Activated T-helper 1 cell treated with anti-CD3 and anti-CD28 coated beads, Interleukin-2, amount 50 U/mL, for 16 hours (primary cell): ENCODE measurements at places on chromosomes 4 and X.

DNA sequence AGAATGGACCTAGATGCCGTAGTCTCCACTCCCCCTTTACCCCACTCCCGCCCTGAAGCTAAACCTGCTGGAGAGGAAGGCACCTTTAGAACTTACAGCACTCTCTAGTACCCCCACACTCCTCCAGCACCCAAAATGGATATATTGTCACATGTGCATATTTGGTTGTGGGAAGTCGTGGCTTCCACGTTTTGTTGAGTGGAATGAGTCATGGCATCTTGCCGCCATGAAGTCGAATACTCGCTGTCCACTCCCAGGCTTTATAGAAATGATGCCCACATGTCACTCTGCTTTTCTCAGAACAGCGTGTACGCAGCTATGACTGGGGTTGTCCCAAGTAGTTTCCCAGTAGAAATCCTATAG, 545 bp downstream of the ABCE1 start:
- peak; percentile 18 for DNase-seq

DNA sequence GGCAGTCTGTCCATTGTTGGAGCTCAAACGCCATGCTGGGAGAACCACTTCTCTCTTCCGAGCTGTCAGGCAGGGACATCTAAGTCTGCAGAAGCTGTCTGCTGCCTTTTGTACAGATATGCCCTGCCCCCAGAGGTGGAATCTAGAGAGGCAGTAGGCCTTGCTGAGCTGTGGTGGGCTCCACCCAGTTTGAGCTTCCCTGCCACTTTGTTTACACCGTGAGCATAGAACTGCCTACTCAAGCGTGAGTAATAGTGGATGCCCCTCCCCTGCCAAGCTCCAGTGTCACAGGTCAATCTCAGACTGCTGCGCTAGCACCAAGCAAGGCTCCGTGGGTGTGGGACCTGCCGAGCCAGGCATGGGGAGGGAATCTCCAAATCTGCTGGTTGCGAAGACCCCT, 145.7 kb downstream of the VSIG4 start:
- no peak for DNase-seq

GRCh38 chrX:41245641-41246040, 88.3 kb upstream of the DDX3X start:
- DNase-seq = no peak

DNA sequence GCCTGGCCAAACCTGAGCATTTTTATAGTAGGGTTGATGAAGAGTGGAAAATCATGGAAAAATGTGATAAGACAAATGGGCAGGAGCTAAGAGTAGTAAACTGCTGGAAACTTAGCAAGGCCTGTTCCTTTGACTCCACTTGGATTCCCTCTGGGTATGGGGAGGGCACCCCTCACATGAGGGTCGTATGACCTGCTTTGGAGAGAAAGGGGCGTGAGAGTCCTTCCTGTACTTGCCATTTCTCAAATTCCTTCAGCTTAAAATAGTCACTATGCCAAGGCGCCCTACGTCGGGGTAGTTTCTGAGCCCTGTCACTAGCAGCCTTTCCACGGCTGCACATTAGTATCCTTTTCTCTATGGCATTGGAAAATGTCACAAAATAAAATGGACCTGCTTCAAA, 49.1 kb downstream of the GPRIN3 start:
- DNase-seq = no peak

DNA sequence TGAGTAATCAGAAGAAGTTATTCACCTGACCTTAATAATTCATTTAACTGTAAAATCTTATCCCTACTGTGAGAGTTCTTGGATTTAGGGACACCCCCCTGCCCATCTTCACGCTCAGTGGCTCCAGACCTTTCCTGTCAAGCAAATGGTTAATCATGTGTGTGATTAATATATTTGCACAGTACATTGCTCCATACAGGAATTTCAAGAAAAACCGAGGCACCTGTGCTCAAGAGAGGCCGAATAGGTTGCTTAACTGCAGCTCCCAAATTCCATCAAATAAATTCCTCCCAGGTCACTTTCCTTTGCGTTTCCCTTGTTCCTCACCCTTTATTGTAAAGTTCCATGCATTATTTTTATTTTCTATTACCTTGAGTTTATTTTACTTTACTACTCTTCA, 119.5 kb downstream of the STOX2 start:
- no peak for DNase-seq

GRCh38 chr4:478373-478772, 20.6 kb downstream of the ZNF721 start:
- no peak for DNase-seq

DNA sequence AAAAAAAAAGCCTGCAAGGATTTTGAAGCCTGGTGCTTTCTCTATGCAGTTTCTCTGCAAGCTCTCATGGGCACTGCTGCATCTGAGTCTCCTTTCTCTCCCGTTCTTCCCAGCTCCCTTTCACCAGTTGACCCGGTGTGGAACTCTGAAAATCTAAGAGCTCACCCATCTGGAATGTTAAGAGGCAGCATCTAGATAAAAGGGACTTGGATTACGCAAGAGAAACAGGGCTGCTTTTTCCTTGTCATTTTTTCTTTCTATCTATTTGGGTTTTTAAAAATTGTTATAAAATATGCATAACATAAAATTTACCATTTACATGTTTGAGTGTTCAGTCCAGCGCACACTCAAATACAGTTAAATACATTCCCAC, 95.2 kb upstream of the RPS6KA3 start:
- no peak for DNase-seq

DNA sequence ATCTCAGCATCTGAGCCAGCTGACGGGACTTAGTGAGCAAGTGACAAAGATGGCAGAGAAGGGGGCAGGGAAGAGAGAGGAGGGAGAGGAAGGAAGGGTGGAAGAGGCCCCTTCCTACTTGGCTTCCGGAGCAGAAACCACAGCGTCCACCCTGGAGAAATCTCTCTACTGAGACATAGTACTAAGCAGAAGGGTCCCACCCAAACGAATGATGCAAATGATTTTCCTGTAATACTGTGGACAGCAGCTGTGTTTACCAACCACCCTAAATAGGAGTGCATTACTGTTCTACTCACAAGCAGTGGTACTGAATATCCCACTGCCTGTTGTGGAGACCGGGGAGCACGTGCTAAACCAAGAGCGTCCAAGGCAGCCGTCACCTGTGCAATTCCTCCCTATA, 29.4 kb downstream of the DTHD1 start:
- DNase-seq = no peak

GRCh38 chr4:15420642-15421041, 7.2 kb upstream of the C1QTNF7 start:
- no peak for DNase-seq

DNA sequence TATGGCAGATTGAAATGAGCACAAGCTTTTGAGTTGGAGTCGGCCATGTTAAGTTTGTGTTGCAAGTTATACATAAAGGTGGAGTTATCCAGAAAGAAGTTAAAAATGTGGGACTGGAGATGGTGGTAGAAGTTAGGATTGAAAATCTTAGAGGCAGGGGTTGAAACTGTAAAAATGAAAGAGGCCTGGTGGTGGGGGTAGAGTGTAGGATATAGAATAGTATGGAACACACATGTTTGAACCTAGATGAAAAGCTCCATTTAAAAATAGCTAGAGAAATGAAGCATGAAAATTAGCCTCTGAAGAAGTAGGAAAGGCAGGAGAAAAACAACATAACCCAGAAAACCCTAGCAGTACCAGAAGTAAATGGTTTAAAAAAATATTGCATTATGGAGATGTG, 131.8 kb upstream of the ENPEP start:
- no peak for DNase-seq

DNA sequence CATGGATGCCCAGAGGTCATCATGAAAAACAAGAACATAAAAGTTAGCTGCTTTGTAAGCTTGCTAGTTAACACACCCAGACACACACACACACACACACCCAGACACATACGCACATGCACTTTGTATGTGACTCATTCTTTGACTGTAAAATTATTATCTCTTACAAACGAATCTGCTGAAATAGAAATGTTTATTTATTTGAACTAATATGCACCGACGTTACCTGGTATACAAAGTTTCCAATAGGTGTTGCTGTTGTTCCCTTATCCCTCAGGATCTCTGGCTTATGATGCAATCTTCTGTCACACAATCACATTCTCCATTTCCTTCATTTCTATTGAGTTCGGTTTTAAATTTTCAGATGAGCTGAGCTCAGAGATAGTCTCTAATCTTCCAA, 209.3 kb downstream of the PTTG2 start:
- no peak for DNase-seq

GRCh38 chrX:136847874-136848273, 32.7 kb downstream of the RBMX start:
- no peak for DNase-seq

- DNase-seq = no peak
Measured at GRCh38 chr4:120057416-120057815, 9.2 kb downstream of the MAD2L1 start.
